ENCODE measurements at places on chromosomes 7 and 10.

DNA sequence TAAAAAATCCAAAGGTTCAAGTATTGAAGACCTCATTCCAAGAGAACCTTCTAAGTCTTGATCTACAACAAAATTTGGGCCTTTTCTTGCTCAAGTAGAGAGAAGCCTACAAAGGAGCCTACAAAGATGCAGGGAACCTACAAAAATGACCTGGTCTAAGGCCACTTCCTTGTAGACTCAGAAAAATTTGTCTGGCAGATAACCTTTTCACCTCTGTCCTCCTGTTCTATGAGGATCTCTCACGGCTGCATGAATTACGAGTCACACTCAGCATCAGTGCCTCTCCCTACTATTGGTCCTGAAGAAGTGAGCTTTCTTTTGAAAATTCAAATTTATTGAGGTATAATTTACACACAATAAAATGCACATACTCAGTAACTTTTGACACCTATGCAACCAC is 29.3 kb downstream of the CCNJ start:
- no peak for DNase-seq

- peak; percentile 23 for DNase-seq
These were observed 669 bp downstream of the PI4K2A start for GRCh38 chr10:97640868-97641811.

DNA sequence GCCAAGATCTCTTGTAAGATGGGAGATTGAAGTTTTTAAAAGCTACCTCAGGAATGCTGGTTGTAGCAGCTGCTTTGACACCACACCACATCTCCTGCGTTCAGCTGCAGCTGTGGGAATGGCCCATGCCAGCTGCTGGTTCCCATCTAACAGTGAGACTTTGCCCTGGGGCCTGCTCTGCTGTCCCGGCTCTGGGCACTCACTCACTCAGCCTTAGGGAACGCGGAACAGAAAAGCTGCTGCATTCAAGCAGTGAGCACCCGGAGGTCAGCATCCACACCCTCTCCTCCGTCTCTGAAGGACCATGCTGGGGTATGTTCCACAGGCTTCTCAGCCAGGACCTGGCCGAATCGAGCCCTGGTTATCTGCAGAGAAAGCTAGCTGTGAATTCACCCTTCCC is 197.1 kb upstream of the CXCL12 start:
- DNase-seq, result no peak

GRCh38 chr7:141354251-141354650 is 197.0 kb upstream of the AGK start:
- DNase-seq, result no peak

DNA sequence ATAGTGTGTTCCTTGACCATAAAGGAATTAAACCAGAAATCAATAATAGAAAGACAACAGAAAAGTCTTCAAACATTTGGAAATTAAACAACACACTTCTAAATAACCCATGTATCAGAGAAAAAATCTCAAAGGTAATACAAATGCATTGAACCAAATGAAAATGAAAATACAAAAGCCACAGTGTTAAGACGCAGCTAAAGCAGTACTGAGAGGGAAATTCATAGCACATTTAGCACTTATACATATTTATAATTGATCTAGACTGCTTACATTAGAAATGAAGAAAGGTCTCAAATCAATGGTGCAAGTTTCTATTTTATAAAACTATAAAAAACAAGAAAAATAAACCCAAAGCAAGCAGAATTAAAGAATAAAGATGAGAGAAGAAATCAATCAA is 306.1 kb downstream of the ADARB2 start:
- DNase-seq, result no peak

- DNase-seq, result no peak
These were observed 738.0 kb upstream of the GALNT17 start for GRCh38 chr7:70393956-70394355.

- no peak for DNase-seq
These were observed 18.6 kb upstream of the ZNF32 start for GRCh38 chr10:43667317-43667731.

GRCh38 chr10:113983552-113983951 is 60.1 kb upstream of the ADRB1 start:
- no peak for DNase-seq

- peak; percentile 26 for DNase-seq
These were observed 72.7 kb downstream of the ELFN1 start for GRCh38 chr7:1742555-1743303.

DNA sequence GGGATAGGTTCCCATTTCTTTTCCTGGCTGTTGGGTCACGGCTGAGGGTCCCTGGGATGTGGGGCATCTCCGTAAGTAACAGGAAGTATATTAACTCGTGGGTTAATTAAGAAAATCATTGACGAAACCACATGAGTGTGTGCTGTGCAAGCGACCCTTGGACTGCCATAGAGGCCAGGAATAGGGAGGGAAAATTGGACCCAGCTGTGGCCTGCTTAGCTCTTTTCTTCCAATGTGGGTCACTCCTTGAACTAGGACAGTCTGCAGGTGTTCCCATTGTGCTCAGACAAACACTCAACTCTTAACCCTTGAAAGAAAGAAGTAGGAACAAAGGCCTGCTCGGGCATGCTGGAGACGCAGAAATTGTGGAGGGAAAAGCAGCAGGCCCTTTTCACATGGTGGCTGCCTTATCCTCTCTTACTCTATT is 25.6 kb upstream of the PLEKHA1 start:
- no peak for DNase-seq

DNA sequence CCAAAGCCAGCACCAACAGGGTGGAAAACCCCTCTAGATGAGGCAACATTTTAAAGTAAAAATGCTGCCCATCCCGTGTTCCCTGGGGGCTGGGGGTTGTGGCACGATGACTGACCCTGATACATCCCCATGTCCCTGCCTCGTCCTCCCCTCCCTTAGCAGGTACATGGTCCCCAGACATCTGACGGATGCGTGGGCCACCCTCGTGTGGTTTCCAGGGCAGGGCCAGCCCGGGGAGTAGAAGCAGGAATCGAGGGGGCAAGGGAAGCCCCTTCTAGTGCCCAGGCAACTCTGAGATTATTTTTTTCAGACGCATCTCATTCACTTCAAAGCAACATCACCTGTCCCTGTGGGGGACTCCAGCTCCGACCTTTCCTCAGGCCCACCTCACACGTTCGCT is 3.5 kb downstream of the TMEM130 start:
- no peak for DNase-seq

GRCh38 chr7:205115-206010 is 13.0 kb downstream of the FAM20C start:
- DNase-seq, result no peak

- DNase-seq, result no peak
These were observed 45.8 kb upstream of the MNX1 start for GRCh38 chr7:157056246-157056645.

GRCh38 chr10:50577681-50578350 is 45.9 kb downstream of the SGMS1 start:
- no peak for DNase-seq

GRCh38 chr10:20162123-20162522 is 345.9 kb downstream of the PLXDC2 start:
- no peak for DNase-seq

DNA sequence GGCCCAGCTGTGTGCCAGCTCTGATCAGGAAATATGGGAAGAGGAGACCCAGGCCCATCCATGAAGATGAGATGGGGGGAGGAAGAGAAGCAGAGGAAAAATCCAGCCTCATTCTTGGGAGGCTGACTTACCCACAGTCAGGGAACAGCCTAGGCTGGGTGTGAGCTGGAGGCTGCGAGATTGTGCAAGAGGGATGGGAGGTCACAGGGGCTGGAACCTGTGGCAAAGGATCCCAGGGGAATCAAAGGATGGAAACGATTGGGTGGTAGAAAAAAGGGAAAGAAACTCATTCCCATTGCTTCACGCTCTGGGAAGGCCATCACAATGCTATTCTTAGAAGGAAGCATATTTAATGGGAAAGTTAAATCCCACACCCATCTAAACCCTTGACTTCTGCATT is 26.7 kb upstream of the CRHR2 start:
- no peak for DNase-seq

- no peak for DNase-seq
These were observed 76.8 kb upstream of the ANKRD1 start for GRCh38 chr10:90997670-90998069.

DNA sequence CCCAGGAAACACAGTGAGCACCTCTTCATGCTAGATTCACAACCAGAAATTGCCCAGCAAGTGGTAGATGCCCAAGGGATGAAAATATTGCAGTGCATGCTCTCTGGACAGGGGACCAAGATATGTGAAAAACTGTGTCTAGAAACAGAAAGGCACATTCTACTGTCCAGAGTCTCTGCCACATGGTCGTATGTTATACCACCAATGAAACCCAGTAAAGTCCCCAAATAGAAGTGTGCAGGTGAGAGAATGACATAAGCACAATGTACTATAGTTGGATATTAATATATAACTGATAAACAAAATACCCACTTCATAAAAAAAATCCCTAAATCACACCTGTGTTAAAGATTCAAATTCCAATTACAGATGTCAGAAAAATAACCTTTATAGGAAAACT is 43.8 kb downstream of the RASGEF1A start:
- no peak for DNase-seq
